ENCODE measurements at places on chromosomes 1 and 21.

GRCh38 chr1:112143871-112144441 lies 154.5 kb upstream of the KCND3 start:
- DNase-seq: no peak

- DNase-seq: no peak
These were observed 4.2 kb downstream of the COX20 start for GRCh38 chr1:244839656-244840055.

- DNase-seq: no peak
These were observed 11.9 kb upstream of the RIPPLY3 start for GRCh38 chr21:36994501-36995158.

- DNase-seq: no peak
These were observed 14.0 kb downstream of the H6PD start for GRCh38 chr1:9248341-9249262.

- no peak for DNase-seq
These were observed 45.0 kb upstream of the RASAL2 start for GRCh38 chr1:178048883-178049282.
